Esophagus muscularis mucosa (tissue), 4 donors: ENCODE measurements at places on chromosomes 1 and 21. TPM values are rescaled to one million over a fixed set of nuclear protein-coding genes. Genes with fewer than 3 reads are reported as not detected.

The DNALI1 gene
- total RNA-seq, result 10.4 TPM

The SIM2 gene
- not detected for total RNA-seq

GRCh38 chr1:247366926-247367645 lies 35.4 kb upstream of the ZNF496 start:
- no peak for DNase-seq

GRCh38 chr1:117069220-117069844 lies 9.2 kb downstream of the TTF2 start:
- DNase-seq, result no peak

- DNase-seq, result no peak
Measured at GRCh38 chr1:180935326-180936109, 22.8 kb downstream of the KIAA1614 start.

DNA sequence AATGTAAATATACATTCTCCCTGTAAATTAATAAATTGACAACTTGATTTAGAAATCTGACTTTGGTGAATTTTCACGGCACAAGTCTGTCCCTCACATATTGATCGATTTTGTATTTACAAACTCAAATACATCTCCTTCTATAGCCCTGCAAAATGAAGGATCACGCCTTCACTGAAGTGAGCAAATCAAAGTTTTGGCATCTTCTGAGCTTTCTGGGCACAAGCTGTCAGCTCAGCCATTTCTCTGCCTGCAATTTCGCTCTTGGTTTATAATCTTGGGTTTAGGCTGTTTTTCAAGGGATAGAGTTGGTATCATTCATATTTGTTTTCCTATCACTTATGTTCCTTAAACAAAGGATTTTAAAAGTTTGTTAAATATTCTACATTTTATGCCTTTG lies 25.8 kb downstream of the ANP32E start:
- DNase-seq, result no peak

DNA sequence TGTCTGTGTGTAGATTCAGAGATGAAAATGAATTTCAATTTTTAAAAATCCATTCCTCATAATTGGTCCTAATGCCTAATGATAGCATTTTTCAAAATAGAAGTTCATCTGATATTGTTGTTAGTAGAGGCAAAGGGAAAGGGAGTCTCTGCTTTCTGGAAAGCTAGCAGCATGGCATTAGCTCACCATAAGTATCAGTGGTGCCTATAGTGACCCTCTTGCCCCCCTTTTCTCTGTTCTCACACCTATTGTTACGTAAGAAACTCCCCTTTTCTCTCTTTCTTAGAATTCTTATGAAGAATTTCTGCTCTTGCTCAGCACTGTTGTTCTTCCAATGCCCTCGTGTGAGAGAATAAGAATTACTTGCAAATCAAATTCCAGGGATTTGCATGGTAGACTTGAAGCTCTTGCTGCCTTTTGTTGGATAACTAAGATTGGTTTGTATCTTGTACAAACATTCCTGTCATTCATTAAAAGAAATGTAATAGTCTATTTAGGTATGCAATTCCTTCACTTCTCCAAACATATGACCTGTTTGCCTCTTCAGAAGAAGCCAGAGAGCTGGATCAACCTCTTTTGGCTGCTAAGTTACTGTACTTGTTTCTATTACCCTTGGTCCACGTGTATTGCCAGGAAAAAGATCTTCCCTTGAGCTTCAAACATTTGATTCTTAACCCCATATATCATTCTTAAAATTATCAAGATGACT lies 69.2 kb upstream of the MAGI3 start:
- DNase-seq, result no peak

DNA sequence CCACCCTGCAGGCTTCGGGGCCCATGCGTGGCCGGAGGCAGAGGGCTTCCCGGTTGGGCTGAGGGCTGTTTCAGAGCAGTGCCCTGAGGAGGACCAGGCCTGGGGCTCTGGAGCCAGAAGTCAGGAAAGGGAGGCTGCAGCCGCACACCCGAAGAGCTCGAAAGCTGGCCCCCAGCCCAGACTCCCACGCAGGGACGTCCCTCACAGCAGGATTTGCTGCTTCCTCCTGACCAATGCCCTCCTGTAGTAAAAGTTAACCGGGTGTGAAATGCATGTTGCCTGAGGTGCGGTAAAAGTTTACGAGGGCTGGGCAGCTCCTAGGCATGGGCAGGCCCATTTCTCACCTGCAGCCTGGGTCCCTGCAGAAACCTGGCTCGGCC lies 101.5 kb upstream of the ARHGEF16 start:
- DNase-seq, result peak; percentile 93

DNA sequence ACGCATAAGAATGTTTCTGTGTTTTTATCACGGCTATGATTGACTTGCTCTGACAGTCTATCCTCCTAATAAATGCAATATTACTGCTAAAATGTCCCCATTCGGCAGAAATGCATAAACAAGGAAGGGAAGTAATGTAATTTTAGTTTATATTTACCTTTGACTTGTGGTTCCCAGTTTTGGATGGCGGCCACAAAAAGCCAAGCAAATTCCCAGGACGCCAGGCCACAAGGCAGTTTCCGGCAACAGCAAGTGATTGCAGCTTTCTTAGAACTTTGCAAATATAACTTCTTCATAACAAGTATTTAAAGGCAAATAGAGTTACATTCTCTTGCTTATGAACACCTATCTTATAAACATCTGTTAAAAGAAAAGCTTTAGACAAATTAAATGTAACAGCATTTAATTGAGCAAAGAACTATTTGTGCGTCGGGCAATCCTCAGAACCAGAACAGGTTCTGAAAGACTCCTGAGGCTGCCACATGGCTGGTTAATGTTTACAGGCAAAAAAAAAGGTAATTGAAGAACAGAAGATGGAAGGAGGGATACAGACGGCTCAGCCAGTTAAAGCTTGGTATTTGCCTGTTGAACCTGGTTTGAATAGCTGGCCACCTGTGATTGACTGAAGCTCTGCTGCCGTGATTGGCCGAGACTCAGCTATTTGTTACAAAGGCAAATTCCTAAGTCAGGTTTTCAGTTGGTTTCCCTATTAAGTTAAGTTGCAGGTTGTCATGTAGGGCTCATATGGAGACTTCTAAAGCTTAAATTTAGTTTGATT lies 80.8 kb downstream of the C21orf91 start:
- no peak for DNase-seq

DNA sequence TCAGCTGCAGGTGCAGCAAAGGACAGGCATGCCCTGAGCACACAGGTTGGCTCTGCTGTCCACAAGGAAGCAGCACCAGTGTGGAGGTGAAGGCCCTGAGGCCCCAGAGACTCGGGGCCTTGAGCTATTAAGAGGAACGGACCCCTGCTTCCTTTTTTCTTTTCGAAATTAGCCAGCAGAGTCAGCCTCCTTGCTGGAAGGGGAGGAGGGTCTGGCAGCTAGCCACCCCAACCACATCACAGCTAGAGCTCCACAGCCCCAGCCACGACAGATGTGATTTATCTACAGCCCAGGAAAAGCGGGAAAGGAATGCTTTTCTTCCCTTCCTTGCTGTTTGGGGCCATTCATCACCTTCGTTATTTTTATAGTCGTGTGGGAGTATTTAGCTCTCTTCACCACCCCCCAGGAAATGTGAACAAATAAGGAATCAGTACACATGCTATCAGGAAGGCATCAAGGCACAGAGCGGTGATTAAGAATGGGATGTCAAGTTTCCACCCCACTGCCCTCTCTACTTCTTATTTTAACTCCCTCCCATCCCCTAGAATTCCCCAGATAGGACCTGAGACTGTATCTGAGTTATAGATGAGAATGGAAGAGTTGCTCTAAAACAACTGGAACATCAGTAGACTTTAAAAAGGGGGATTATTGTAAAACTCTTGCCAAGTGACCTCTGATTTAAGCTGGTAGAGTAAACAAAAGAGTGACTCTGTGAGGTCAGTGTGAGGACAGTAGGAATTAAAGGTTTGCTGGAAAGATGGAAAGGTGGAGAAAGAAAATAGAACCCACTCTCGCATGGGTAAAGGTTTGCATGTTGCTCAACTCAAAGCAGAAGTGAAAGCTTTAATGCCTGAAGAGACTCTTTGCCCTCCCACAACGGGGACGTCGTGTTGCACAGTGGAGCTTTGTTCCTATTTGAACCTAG lies 224.7 kb upstream of the GJB5 start:
- no peak for DNase-seq

DNA sequence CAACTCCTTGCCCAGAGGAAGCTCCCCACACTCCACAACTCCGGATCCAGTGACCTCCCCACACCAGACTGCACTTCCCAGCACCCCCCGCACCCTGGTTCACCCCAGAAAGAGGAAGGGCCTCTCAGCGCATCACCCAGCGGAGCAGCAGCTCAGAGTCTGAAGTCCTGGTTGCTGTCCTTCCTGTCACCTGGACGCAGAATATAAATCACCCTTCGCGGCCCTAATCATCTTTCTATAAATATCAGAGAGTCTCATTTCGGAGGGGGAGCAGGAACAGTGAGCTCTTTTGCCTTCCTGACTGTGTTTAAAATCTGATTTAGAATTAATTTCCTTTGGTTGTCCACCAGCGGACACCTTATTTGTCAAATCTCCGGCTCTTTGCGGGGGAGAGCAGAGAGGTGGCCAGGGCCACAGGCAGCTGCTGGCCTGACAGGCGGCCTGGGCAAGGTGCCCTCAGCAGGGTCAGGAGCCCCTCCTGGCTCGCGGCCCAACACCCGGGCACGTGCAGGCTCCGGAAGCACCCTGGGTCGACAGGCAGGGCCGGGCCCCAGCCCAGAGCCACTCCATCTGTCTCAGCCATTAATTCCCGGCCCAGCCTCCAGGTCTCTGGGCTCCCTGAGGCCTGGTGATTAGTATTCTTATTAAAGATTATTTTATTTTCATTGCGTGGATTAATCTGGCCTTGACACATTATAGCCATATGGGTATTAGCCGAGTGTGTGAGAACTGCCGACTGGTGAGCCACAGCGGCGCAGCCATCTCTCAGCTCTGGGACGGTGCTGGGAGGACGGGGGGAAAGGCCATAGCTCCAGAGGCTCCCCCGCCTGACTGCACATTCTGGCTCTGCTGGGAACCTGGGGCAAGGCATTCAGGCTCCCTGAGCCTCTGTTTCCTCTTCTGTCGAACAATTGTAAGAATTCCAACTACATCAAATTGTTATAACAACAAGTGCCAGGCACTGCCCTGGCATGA lies 19.7 kb downstream of the EPHA8 start:
- DNase-seq, result no peak

DNA sequence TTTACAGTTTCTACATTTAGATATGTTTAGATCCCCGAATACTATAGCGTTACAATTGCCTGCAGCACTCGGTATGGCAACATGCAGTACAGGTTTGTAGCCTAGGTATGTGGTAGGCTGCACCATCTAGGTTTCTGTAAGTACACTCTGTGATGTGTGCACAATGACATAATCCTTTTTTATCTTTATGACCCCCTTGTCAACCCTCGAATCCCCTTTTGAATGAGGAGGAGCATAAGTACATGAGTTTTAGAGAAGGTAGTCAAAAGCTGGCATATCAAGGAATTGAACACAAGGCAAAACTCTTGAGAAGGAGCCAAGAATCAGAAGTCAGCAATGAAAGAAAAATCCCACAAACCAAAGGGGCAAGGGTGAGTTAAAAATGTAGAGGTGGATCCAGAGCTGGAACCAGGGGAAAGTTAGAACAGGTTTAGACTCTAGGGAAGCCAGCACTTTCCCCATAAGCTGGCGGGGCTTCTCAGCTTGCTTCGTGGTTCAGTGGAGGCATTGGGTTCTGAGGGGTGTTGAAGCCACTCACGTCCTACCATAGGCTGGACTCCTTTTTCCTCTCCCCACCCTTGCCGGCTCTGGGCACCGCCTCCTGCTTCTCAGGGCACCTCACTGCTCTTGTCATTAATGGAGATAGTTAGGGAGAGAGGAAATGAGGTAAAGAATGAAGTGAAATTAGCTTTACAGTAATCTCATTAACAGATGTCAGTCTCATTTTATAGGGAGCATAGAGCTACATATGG lies 31.3 kb downstream of the OLFML3 start:
- DNase-seq, result no peak

GRCh38 chr1:183543619-183544204 lies 46.5 kb downstream of the NCF2 start:
- no peak for DNase-seq

DNA sequence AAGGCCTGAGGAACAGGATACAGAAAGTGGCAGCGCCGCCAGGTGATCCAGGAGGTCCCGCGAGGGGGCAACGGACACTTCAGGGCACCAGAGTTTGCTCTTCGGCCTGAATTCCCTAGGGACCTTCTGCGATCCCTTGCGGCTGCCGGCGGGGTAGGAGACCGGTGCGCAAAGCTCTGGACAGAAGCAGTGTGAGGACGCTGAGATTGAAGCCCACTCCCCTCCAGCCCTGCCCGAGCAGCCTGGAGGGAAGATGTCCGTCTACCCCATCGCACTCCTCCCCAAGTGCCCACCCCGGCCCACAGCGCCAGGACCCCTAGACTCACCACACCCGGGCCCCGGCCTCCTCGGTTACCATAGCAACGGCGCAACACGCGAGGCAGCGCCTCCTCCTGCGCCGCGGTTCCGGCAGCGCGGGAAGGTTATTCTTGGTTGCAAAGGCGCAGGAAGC lies at the start of gene ANKRD45:
ANKRD45 (minus strand) TSS at position 361 of the 451 bp plus-strand sequence. CDS start 10,433 bp downstream, outside the sequence.
- no peak for DNase-seq

- DNase-seq, result no peak
Measured at GRCh38 chr1:5991381-5992025, 722 bp downstream of the NPHP4 start.

DNA sequence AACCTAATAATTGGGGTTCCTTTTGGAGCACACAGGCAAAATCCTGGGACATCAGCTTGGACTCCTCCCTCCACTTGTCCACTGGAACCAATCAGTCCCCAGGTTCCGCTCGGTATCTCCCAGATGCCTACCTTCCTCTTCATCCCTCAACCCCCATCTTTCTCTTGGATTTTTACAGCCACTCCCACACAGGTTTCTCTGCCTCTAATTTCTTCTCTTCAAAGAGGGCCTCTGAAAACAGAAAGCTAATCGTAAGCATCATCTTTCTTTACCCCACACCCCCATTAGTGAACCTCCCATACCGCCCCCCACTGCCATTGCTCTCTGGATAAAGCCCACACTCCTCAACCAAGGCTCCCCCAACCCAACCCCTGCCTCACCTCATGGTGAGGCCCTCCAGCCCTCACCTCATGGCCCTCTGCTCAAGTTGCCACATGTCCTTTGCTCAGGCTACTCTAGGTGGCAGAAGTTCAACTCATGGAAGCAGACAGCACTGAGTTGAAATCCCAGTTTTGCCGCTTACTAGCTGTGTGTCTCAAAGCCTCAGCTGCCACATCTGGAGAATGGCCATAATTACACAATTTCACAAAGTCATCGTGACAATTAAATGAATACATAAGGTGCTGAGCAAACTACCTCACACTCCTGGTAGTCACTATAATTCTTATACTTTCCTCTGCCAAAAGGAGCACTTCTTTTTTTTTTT lies 18.1 kb upstream of the WASF2 start:
- no peak for DNase-seq
